Hematopoietic multipotent progenitor cell (in vitro differentiated cells): ENCODE measurements at places on chromosomes 1 and 21. TPM values are rescaled to one million over a fixed set of nuclear protein-coding genes. Genes with fewer than 3 reads are reported as not detected.

C4BPA gene
- total RNA-seq = not detected

UBE4B gene
- 38.5 TPM for total RNA-seq

- DNase-seq = peak; percentile 85
Measured at GRCh38 chr1:37999430-38000232, 5.7 kb downstream of the FHL3 start.

DNA sequence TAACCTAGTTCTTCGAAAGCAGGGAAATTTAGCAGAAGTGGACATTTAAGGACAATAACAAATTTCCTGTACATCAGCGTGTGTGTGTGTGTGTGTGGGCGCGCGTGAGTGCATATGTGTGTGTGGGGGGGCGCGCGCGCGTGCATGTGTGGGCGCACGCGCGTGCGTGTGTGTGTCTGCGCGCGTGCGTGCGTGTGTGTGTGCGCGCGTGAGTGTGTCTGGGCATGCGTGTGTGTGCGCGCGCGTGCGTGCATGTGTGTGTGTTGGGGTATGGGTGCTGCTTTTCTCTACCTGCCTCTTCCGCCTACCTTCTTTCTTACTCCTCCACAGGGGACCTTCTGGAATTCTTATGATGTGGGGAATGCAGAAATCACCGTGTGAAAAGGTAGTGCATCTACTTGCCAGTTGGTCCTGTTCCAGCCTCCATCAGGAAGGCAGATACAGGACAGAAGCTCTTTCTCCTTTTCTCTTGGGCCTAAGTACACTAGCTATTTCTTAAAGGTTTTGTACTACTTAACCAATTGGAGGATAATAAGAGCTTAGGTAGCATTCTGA is 165.4 kb upstream of the KCNK2 start:
- no peak for DNase-seq

DNA sequence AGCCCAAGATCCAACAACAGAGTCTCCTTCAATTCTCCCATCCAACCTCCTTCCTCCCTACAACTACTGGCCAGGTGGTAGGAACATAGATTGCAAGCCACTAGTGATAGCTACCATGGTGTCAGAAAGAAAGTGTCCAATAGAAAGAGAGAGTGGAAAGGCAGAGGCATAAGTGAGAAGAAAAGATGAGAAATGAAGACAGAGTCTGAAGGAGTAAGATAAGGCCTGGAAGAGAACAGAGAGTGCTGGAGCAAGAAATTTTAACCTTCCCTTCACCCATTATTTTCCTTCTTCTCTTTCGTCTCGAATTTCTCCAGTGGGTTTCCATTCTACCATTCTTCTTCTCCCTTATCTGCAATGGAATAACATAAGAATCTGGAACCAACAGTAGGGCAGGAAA is 57.9 kb downstream of the CDC42BPA start:
- no peak for DNase-seq
